T-helper 9 cell (primary cell): ENCODE measurements at places on chromosomes 11 and 22.

DNA sequence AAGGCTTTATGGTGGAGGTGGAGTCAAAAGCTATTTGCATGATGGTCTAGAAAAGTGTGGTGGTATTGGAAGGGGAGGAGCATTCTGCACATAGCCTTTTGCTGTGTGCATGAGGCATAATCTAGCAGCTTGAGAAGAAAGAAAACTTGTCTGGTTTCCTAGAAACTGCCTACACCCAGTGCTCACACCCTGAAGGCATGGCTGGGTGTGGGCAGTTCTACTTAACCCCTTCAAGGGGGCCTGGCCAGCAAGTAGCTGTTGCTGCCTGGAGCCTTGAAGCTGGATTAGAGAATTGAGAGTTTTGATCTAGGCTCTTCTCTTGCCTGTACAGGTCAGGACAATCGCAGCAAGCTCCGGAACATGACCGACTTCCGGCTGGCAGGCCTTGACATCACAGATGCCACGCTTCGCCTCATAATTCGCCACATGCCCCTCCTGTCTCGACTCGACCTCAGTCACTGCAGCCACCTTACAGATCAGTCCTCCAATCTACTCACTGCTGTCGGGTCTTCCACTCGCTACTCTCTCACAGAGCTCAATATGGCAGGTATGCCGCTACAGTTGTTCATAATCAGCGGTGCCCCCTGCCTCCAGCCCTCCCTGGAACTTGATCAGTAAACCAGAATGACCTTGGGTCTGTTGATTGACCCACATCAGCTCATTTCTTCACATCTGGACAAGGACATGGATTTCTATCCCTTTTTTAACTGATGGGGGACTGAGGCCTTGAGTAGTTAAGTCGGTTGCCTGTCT, 12.2 kb upstream of the GRK2 start:
- no peak for DNase-seq

DNA sequence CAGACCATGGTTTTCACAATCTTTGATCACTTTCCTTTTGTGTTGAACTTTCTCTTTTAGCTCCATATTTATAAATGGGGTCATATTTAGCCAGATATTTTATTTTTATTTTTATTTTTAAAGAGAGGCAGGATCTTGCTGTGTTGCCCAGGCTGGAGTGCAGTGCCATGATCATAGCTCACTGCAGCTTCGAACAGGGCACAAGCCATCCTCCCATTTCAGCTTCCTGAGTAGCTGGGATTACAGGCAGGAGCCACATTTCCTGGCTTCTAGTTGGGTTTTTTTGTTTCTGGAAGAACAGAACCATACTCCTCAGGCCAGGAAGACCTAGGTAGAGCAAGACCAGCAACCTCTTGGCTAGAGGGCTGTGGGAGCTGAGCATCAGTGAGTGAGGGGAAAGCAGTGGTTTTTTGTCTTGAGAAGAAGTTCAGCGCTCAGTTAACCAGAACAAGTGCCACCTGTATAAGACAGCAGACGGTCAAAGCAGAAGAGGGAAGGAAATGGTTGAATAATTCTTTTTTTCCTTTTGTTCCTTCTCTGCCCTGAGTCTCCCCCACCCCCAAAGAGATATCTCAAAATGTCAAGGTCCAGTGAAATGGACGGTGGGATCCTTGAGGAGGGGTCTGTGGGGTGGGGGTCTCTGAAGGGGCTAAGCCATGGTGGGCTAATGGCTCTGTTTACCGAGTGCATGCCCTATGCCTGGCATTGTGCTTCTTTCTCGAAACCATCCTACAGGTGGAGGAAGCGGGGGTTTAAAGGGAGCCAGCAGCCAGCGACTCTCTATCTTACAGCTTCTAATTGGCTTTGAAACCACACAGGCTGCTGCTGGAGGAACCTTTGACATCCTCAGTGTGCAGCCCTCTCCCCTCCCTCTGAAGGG, 63.0 kb downstream of the PTPRJ start:
- no peak for DNase-seq

DNA sequence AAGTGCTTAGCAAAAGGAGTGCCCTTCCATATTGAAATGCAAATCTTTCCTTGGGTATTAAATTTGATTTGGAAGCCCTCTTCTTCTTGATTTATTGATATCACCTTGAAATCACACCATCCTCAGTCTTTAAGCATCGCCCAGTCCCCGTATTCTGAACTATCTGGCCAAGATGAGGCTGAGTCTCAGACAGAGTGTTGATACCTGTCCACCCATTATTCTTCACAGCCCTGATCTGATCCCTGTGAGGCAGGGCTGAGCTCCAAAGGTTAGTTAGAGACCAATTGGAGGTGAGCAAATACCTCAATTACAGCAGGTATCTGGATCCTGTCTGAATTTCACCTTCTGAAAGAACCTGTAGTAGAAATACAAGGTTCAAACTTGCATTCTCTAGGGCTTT, 326.3 kb downstream of the FAT3 start:
- no peak for DNase-seq

DNA sequence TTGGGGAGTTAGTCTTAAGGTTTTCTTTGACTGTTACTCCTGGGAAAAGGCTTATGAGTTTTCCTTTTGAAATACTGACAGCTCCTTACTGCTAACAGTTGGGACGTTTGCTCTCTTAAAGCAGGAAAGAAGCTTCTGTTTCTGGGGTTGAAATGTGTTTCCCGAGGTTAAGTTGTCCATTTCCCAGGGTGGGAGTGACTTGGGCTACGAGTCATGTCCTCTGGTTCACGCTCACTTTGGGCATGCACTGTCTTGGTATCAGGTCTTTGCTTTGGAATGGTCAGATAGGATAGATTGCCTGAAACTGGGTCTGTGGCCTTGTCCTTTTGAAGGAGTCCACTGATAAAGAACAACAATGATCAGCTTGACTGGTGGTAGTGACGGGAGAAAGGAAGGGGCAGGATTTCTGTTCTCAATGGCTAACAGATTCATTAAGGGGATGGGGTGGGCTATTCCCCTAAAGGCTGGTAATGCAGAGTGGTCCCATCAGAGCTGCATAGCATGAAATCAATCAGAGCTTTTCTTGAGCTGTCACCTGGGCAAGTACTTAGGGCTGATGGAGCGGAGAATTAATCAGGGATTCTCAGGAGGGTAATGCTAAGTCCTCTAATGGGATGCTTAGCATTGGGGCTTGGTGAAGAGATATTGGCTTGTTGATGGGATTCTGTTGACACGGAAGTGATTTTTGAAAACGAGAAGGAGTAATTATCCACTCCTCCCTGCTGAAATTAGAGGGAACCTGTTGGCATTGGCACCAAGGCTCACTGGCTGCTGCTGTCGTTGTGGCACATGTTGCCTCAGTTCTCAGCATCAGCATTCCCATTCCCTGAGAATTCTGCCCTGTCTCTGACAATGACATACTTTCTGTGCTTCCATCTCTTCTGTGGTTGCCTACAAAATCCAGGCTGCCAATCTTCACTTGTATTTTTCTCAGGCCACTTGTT, 81.6 kb downstream of the TEAD1 start:
- DNase-seq = no peak

DNA sequence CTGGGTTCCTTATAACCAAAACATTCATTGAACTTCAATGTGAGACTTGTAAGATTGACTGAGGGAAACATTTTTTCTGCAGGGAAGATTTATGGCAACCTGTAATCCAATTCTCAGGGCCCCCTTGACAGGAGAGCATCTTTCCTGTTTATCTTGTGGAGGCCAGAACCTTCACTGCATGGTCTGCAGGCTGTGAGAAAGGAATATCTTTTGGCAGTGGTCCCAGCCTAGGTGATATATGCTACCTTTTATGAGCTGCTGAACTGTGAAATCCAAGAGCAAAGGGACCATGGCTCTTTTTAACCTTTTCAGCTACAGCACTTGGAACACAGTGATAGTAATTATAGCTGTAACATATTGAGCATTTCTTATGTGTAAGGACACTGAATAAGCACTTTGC, 590.2 kb upstream of the B3GAT1 start:
- DNase-seq = no peak
